Caco-2 (cell line): ENCODE measurements at places on chromosomes 12 and 14.

- DNase-seq: no peak
These were observed 61.7 kb upstream of the OVCH1 start for GRCh38 chr12:29559198-29559597.

DNA sequence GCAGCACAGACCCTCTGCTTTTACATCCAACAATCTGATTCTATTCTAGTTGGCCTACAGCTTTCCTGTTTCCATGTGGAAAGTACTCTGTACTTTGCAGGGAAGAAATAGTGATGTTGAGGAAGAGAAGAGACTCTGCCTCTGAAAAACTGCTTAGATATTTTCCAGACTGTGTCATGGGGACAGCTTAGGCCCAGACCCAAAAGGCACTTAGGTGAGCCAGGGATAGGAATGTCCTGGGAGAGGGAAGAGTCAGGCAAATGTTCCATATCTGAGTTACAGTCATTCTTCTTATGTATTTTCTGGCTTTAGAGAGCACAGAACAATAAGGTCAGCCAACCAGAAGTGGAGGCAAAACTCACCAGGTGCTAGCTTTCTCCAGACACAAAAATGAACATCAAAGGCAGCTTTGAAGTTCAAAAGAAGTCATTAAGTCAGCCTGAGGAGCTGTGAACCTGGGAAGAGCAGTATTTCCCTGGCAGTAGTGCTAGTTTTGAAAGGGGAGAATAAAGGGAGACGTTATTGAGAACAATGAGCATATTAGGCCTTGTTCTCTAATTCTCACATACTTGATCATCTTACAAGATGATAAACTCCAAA, 199.7 kb upstream of the LMNTD1 start:
- peak; percentile 16 for DNase-seq

GRCh38 chr14:94682061-94682516, 69.9 kb downstream of the SERPINA3 start:
- DNase-seq: no peak

- DNase-seq: no peak
These were observed 76.9 kb upstream of the TMEM263 start for GRCh38 chr12:106878804-106879203.

DNA sequence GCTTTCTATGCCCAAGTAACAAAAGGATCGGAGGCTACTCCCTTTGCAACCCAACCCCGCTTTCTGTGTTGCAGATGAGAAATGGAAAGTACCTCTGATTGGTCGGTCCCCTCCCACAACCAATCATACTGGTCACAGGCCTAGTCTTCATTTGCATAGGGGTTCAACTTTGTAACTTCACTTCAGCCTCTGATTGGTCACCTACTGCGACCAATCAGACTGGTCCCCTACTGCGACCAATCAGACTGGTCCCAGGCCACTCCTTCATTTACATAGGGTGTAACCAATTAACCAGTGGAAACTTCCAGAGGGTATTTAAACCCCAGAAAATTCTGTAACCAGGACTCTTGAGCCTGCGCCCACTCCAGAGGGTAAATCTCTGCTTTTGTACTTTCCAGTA, 906.4 kb upstream of the TMEM132C start:
- DNase-seq: no peak

DNA sequence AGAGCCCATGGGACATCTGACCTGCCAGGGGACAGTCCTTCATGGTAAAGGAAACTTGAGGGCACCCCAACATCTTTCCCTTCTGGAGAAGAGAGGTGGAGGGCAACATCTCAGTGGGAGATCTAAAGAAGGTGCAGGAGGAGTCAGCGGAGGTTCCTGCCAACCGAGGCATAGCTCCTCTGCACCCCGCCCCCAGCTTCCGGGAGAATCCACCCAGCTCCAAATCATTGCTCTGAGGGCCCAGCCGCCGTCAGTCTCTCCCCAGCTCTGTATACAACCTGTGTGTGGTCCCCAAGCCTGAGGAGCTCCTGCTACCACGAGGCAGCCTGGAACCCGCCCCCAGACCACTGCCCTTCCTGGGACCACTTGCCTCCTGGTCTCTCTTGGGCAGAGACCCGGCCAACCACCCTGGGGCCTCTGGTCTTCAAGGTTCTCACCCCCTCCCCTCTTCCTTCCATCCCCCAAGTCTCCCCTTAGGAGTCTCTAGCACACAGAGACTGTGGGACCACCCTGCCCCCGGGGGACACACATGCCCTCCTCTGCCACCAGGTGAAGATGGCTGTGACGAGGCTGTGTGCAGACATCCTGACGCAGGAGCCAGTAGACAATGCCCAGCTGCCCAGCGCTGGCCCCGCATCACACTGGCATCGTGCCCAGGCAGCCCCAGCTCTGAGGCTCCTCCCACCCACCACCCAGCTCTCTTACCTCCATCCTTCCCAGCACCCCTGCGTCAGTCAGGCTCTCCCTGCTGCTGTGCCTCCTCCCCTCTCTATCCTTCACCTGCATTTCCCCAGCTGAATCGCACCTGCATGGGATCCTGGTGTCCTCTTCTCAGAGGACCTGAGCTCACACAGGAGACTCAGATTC, 13.0 kb upstream of the NUDT14 start:
- no peak for DNase-seq

DNA sequence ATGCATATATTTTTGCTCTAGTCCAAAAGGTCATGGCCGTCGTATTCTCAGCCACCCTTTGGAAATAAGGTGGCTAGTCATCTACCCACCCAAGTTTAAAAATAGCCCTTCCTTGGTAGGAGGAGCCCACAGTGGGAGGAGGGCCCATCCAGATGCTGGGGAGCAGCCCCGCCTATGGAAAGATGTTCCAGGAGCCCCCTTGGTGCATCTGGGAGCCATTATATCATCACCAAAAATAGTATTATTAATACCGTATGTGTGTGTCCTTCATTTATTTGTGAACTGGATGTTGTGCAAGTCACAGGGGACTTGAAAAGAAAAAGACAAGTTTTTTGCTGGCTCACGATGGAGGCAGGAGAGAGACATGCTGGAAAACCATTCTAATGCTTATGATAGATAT, 34.0 kb downstream of the EMP1 start:
- DNase-seq: no peak

DNA sequence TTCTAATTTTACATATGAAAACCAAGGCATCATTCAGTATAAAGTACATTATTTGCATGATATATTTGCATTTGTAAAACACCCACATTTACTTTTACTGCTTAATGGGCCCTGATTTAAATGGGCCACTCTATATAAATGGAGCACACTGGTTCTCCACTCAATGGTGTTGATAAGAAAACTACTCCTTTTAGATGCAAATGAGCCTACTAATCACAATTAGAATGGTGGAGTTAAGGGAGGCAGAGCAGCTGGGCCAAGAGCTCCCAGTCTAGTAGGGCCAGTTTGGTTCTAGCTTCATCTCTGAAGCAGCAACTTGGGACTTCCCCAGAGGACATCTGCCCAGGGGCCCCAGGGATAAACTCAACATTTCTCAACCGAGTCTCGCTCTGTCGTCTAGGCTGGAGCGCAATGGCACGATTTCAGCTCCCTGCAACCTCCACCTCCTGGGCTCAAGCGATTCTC, 120.7 kb downstream of the FOXN3 start:
- DNase-seq: no peak

GRCh38 chr12:129871991-129872972, 31.5 kb downstream of the TMEM132D start:
- DNase-seq: no peak

DNA sequence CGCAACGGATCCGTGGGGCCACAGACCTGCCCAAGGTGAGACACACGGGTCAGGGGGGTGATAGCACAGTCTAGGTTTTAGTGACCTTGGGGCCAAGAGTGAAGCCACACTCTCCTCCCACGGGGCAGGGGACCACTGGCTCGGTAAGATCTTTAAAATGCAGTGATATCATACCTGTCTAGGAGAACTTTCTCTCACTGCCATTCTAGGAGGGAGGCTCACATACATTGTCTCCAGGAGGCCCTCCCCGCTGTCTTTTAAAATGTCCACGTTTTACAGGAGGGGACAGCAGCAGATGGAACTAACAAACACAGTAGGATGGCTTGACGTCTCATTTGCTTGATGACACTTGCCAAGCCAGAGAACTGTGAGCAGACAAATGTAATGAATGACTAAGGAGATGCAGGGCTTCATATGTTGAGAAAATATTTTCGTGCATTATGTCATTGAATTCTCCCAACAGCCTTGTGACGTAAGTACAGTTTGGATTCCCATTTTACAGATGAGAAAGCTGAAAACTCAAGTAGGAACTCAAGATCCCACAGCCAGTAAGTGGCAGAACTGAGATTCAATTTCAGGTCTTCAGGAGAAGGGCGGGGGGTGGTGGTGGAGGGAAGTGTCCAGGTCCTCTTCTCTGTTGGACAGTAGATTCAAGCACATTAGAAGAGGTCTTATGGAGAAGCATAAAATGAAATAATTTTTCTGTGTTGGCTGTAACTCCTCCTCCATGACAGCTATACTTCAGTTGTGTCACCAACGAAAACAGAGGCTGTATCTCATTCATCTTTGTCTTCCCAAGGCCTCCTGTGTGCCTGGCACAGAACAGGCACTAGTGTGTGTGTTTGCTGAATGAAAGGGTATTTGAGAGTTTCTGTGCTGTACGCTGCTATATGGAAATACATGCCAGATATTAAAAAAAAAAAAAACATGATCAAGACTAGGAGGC, 2.1 kb downstream of the VASH1 start:
- no peak for DNase-seq
